T-cell (primary cell): ENCODE measurements at places on chromosomes 3 and 15.

DNA sequence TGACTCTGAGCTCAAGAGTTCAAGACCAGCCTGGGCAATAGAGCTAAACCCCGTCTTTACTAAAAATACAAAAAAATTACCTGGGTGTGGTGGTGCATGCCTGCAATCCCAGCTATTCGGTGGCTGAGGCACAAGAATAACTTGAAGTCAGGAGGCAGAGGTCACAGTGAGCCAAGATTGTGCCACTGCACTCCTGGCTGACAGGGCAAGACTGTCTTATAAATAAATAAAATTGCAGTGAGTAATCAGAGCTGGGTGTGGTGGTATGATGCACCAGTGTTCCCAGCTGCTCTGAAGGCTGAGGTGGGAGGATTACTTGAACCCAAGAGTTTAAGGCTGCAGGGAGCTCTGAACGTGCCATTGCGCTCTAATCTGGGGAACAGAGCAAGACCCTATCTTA lies 55.9 kb upstream of the GCNT3 start:
- DNase-seq = no peak

DNA sequence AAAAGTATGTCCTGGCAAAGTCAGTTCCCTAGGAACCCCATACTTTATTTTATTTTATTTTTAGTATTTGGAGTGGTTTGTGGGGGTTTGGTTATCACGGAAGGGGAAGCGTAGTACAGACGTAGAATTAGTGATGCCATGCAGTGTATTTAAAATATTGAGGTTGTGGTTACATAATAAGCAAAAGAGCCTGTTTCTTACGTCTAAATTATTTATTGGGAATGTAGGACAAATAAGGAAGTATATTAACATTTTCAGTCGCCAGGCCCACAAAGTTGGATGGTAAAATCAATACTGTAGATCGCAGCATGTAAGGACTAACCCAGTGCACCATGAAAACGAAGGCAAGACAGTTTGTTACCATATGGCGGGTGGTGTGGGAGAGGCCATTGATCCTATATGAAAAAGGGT lies 558 bp downstream of the DTWD1 start:
- no peak for DNase-seq

GRCh38 chr3:189393598-189393997 lies 221.8 kb downstream of the TPRG1 start:
- no peak for DNase-seq

GRCh38 chr3:95899494-95899893 lies 914.9 kb upstream of the EPHA6 start:
- no peak for DNase-seq

DNA sequence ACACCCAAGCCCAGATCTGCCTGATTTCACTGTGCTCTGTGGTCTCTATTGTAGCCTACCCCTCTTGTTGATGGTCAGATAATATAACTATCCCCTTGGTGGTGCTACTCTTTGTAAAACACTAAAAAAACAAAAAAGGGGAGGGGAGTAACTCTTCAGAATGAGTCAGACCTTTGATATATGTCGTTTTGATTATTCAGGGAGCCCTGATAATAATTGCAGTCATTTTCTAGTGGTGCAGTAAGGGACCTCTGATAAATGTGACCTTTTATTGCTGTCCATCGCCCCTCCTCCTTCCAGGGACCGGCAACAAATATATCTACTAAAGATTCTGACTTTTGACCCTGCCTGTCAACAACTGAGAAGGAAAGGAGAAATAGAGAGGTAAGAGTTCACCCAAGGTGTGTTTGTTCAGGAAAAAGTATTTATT lies 45.1 kb upstream of the MAGI1 start:
- DNase-seq = no peak

DNA sequence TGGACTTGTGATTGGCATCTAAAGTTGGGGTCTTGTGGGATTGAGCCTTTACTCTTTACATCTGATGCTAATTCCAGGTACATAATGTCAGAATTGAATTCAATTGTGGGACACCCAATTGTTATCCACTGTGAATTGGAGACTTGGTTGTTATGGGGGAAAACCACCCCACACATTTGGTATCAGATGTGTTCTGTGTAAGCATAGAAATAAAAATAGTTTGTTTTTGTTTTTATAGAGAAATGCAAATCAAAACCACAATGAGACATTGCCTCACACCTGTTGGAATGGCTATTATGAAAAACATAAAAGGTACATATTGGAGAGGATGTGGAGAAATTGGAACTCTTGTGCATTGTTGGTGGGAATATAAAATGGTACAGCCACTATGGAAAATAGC lies 58.5 kb downstream of the CPA3 start:
- no peak for DNase-seq

- DNase-seq = no peak
Observed at GRCh38 chr3:167684388-167684993, 30.7 kb upstream of the WDR49 start.

DNA sequence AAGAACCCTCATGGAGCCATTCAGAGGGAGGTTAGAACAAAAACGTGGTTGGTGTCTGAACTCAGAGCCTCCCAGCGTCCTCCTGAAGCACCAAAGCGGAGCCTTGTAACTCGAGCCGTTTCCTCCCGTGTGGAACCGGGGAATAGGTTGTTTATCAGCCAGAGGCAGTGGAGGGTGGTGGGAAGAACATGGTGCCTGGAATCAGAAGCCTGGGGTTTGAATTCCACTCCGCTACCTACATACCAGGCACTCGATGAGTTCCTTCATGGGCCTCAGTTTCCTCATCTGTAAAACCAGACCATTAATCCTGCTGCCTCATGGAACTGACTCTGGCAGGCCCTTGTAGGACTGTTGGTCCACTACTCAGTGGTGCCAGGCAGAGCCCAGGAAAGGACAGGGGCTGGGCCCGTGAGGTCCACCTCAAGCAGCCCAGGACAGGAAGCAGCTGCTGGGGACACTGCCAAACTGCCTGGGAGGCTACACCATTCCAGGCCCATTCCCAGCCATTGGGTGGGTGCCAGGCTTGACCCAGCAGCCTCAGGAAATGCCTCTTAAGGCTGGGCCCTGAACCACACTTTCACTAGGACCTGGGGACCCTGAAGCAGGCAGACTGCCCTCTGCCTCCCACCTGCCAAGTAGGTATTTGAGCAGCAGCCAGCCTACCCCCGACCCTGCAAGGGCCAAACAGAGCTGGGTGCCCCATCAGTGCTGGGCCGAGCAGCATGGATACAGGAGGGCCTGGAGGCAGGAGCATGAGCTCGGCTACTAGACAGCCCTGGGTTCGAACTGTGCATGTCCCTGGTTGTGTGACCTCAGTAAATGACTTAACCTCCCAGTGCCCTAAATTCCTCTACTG lies 33.4 kb downstream of the PRKCD start:
- DNase-seq = no peak

DNA sequence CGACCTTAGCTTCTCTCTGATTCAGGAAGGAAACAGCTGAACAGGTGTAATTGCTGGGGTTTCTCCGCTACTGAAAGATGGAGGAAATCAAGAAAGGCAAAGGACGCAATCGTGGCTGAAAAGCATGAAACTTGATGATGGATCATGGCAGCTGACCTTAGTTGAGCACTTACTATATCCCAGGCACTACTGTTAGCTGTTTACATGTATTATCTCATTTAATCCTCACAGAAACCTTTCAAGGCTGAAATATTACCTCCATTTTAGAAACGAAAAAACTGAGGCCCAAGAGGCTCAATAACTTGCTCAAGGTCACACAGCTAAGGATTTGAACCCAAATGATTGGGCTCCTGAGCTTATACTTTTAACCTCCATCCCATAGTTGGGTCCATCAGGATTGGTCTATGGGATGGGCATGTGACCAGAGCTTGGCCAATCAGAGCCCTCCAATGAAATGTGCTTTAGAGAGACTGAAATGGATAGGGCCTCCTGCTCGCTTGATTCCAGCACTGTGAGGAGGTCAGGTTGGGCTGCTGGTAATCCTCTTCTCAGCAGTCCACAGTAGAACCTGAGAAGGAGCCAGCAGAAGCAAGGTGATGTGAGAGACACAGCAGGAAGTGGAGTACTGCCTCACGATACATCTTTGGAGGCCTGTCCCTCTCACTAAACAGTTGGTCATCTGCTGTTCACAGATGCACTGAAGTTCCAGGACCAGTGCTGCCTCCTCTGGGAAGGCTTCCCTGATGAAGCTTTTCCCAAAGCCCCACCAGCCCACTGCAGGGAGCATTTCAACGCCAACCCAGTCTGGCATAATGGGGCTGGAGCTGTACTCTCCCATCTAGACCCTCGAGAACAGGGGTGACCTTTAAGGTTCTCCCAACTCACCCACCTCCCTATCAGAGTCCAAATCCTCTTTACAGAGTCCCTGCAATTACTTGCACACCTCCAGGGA lies 10.4 kb downstream of the CLN6 start:
- no peak for DNase-seq

DNA sequence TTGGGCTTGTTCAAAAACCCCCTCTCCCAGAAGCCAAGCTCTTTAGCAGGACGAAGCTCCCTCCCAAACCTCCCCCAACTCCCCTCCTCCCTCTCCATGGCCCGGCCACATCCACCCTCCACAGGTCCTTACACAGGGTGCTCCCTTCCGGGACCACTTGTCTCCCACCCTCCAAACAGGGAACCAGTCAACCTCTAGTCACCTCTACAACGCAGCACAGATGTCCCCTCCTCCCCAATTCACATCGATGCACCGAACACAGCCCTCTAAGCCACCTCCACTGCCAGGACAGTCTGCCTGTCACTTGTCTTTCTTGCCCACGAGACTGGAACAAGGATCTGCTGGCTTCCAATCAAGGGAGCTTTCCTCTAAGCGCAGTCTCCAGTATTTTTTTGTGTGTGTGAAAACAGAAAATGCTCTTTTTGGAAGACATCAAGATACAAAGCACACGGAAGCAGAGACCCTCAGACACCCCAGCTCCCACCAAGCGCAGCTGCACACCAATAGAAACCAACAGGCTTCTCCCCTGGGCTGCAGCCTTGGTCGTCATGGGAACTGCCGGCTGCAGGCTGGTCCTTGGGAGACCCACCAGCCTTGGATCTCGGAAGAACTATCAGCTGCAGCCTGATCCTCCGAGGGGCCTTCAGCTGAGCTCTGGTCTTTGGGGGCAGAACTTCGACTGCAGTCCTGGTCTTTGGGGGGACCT lies 26.5 kb downstream of the IQSEC1 start:
- DNase-seq = no peak

- DNase-seq = no peak
Observed at GRCh38 chr15:67107014-67107812, 41.8 kb downstream of the SMAD3 start.

- no peak for DNase-seq
Observed at GRCh38 chr15:71562251-71562650, 248.1 kb upstream of the NR2E3 start.

DNA sequence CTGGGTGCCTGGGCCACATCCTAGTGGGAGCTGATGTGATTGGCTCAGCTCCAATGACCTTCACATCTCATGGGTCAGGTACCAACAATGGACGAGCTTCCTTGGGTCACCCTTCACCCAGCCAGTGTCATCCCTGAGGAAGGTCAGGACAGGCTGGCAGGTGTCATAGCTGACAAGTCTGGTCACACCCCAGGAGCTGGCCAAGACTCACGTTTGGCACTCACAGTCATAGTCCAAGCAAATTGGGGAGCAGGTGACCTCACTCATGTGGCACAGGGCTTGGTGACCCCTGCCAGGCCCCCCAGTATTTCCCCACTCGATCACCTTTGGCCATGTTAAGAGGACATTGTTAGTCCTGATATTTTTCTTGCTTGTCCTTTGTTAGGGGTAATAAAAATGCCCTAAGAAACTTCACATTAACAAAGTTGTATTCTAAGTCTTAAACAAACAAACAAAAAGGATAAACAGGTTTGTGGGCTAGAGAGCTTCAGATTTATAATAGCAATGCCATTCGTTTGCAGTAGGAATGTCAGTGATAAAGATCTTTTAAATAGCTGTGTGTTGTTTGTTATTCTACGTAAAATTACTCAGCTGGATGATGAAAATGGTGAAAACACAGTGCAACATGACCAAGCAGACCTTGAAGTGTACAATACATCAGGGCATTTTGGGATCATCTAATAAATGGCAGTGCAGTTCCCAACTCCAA lies 79.5 kb upstream of the POMGNT2 start:
- no peak for DNase-seq

GRCh38 chr3:38148311-38148882 lies 9.9 kb downstream of the MYD88 start:
- no peak for DNase-seq

- DNase-seq = no peak
Observed at GRCh38 chr15:53976844-53977392, 1.3 kb upstream of the UNC13C start.
